ENCODE measurements at places on chromosomes 7 and 10. TPM values are rescaled to one million over a fixed set of nuclear protein-coding genes. Genes with fewer than 3 reads are reported as not detected.

DNA sequence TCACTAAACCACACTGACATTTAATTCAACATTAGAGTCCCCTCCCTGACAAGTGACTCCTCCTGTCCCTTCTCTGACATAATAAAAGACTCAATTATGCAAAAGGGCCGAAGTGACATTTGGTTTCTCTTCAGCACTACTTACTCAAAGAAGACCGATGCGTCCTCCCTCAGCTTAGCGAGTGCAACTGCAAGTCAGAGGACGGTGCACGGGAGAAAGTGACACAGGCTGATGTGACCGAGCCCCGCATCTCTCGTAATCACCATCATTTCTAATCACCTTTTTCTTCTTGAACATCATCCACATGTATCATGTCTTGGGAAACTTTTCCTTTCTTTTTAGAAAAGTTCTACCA, 155.7 kb downstream of the TCERG1L start:
- DNase-seq = no peak

Gene SPDYE16
- not detected for total RNA-seq

DNA sequence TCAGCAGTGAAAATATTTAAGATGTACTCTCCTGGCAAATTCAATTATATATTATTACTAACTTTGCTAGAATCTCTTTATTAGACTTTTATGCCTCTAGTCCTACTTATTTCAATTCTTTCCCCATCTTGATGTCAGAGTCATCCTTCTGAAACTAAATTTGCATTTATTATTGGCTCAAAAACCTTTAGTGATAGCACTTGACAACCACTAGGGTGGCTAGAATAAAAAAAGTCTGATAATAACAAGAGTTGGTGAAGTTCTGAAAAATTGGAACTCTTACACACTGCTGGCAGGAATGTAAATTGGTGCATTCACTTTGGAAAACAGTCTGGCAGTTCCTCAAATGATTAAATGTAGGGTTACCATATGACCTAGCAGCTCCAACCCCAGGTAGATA, 73.8 kb downstream of the LSMEM1 start:
- DNase-seq = no peak

Gene USP6NL
- 16.4 TPM for total RNA-seq

- DNase-seq = no peak
These were observed 7.0 kb upstream of the FUOM start for GRCh38 chr10:133364645-133365431.

DNA sequence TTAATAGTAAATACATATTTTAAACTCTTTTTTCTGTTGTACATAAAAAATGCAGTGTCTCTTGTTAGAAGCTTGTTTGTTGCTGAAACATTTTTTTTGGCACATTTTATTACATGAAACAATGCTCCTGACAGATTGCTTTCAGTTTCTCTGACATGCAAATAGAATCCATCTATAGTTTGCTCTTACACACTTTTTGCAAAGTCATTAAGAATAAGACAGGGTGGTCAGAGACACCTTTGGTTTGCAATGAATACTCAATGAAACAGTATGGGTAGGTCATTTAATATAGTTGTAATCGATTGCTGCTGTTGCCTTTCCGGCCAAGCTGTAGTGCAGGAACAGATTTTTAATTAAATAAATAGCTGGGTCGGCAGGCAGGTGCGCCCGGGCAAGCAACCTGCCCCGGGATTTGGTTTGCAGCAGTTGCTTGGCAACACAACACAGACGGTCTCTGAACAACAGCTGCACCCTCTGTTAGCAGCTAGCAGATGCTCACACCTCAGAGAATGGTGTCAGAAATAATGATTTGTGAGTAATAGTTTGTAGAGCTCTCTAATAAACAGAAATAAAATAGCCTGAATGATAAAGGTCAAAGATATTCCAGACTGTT, 115.7 kb upstream of the CACNA2D1 start:
- DNase-seq = no peak

Data from omental fat pad (tissue), 4 donors.